CD4-positive, alpha-beta T cell treated with Interferon gamma for 1 hour (primary cell): ENCODE measurements at places on chromosomes 3 and 15.

DNA sequence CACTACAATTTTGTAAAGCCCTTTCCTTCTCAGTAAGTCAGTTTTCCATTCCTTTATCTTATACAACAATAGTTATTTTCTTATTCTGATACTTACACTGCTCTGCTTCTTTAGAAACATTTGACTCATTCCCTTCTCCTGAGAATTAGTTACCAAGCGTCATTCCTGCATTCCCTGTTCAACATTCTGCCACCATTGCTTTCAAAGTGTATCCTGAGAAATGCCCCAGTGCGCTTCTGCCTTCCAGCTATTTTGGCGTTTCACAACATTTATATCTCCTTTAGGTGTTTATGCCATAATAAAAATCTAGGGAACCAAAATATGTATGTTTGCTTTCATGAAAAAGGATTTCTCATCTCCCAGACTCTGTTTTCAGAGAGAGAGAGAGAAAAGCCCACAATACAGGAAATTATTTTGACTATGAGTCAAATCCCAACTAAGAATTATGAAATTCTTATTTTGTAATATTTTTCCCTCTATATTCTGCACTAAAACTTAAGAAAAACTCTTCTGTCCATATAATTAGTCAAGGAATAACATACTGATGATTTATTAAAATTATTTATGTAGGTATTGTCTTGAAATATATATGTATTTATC lies 118.2 kb upstream of the RAP2B start:
- DNase-seq = no peak

GRCh38 chr3:183532620-183533411 lies 22.7 kb downstream of the KLHL6 start:
- DNase-seq = no peak

DNA sequence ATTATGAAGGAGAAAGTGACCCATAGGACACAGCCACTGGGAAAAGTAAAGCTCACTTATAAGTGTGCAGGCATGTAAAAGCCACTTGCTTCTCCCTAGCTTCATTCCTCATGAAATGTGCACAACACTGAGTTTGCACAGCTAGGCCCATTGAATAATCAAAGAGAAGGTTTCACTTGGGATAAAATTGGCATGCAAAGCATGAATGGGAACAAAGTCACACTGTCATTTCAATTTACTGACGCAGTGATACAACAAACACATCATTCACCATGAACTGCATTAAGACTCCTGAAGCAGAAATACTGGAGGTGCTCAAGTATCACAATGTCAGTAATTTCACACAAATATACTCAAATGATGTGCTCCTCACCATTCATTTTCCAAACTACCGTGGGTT lies 61.1 kb downstream of the KCNMB2 start:
- no peak for DNase-seq

DNA sequence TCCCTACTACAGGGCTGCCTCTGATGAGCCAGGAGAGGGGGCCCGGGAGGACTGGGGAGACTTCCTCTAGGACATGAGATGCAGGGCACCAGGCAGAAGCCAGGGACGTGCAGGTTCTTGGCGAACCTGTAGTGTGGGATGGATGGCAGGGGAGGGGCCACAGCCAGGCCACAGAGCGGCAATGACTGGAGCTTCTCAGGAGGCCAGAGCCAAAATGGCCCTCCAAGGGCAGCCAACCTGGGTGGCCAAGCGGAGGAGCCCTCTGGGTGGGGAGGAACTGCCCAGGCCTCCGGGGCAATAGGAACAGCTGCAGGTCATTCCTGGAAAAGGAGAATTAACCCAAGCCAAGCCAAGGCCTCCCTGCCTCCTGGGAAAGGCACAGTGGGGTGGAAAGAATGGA lies 224.5 kb downstream of the XXYLT1 start:
- no peak for DNase-seq

DNA sequence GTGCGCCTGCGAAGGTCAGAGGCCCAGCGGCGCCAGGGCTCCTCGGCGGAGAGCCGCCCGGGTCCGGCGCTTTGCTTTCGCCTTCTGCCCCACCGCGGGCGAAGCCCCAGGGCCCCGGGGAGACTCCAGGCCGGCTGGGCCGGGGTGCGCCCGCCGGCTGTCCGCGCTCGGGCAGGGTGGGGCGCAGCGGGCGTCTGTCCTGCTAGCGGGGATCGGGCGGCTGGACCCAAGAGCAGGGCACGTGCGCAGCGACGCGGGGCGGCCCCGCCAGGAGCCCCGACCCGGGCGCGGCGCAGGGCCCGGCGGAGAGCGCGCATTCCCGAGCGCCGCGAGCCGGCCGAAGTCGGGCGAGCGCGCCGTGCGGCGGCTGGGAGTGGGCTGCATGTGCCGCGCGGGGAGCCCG lies 569 bp upstream of the ALDH1A3 start:
- DNase-seq = no peak
